ENCODE measurements at places on chromosomes 12 and 14.

GRCh38 chr14:42214981-42215491 is 608.4 kb downstream of the LRFN5 start:
- DNase-seq = no peak

- DNase-seq = no peak
Observed at GRCh38 chr12:109764123-109764522, 50.5 kb downstream of the FAM222A start.

- no peak for DNase-seq
Observed at GRCh38 chr14:69298131-69299071, 38.4 kb downstream of the GALNT16 start.

DNA sequence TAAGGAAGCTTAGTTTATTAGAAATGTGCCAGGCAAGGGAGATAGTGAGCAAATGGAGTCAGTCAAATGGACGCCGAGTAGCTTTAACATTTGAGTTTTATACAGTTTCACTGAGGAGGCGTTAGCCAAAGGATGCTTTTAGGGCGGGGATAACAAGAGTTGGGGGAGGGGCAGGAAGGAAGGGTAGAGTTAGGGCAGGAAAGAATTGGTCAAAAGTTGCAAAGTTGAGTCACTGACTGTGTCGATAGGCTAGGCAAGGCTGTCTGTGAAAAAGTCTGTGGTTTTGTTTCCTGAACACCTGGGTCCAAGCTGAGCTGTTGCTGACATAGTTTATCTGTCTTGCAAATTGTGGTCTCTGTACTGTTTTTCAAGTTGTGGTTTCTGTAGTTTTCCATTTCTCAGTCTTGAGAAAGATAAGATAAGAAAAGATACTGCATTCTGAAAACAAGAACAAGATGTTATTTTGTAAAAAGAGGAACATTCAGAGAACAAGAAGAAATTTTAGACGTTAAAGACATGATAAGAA is 62.6 kb upstream of the RESF1 start:
- DNase-seq = no peak

GRCh38 chr12:127214186-127214585 is 1052.8 kb upstream of the TMEM132C start:
- DNase-seq = no peak

DNA sequence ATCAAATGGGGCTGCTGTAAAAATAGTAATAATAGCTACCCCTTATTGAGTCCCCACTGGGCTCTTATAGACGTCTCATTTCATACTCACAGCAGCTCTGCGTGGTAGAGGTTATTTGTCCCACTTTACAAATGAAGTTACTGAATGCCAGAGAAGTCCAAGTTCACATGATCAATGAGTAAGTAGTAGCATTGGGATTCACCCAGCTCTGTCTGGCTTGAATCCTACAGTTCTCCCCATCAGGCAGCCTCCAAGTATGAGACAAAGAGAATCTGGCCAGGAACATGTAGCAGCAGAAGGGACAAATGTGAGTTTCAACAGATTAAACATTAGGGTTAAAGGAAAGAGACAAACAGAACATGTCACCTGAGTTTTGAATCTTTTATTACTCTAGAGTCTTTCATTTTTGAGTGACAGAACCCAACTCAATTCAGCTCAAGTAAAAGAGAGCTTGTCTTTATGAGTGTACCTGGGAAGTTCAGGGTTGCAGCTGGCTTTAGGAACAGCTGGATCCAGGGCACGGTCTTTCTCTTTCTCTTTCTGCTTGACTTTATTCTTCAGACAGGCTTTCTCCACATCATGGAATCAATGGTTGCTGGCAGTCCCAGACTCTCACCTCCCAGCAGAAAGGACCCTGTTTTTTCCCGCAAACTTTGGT is 64.1 kb upstream of the JDP2 start:
- peak; percentile 18 for DNase-seq

- DNase-seq = no peak
Observed at GRCh38 chr12:120264904-120265472, 542 bp downstream of the PXN start.

- DNase-seq = no peak
Observed at GRCh38 chr14:76938092-76938500, 90.4 kb downstream of the IRF2BPL start.

GRCh38 chr14:34372786-34373185 is 89.3 kb downstream of the SPTSSA start:
- no peak for DNase-seq

- DNase-seq = no peak
Observed at GRCh38 chr14:68246074-68246785, 426.7 kb downstream of the RAD51B start.
